ENCODE measurements at places on chromosomes 4 and X.
A peak's percentile ranks its signal among the peaks of the same experiment; 100 is the strongest.

DNA sequence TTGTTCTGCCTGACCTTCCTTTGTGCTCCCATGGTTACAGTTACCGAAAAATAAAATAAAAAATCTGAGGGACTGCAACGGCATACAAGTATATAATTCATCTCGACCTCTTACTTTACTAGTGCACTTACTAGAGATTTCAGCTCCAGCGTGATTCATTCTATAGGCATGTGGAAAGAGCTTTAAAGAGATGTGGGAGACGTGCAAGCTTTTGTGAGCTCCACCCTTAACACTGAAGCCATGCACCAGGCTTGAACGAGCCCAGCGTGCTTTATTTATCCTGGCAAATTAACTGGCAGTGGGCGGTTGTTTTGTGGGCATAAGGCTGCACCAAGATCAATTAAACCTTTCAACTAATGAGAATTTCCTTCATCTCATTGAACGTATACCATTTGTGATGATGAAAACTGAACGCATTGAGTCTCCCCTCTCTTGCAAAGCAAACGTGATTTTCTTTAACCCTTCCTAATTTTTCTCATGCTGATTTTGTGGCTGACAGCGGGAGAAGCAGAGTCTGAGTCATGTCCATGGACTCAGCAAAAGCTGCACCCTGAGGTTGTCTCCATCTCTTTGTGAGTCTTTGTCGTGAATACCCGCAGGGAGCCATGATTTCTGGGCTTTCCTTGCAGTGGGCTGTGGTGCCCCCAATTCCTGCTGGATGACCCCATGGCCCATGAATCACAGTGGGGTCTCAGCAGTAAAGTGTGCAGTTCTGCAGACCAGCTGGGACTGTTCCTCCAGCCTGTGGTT is 60.1 kb downstream of the MXRA5 start:
- DNase-seq, result no peak

GRCh38 chr4:186351668-186352194 is 85.7 kb downstream of the F11 start:
- DNase-seq, result no peak

GRCh38 chrX:106159861-106160282 is 8.2 kb upstream of the PWWP3B start:
- no peak for DNase-seq

GRCh38 chr4:167885071-167885470 is 207.3 kb upstream of the ANXA10 start:
- DNase-seq, result no peak

GRCh38 chr4:187070158-187070557 is 346.5 kb upstream of the FAT1 start:
- DNase-seq, result no peak

GRCh38 chrX:88838392-88838791 is 91.4 kb downstream of the CPXCR1 start:
- DNase-seq, result no peak

DNA sequence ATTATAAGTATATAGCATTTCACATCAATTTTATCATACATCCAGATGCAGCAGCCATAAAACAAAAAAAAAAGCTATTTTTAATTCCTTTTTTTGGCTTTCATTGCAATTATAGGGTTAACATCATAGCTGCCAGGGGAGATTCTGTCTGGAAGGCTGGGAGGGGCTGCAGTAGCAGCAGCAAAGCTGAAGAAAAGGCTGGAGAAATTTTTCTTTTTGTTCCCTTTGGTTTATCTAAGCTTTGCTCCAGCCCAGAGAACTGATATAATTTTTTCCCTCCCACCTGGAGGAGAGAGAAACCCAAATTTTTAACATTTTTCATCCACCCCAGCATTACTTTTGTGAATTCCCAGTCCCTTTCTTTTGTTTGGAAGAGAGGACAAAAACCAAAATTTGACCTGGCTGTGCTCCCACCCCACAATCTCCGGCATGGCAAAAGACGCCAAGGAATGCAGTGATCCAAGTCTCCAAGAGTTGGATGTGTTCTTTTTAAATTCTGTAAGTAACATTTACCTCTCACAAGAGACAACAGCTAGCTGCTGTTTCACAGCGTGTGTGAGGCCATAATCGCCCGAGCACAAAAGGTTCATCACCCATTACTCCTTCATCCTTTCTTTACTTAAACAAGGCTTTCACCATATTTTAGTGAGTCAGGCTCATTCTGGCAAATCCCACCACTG is 25.1 kb upstream of the FAM156A start:
- DNase-seq, result no peak

DNA sequence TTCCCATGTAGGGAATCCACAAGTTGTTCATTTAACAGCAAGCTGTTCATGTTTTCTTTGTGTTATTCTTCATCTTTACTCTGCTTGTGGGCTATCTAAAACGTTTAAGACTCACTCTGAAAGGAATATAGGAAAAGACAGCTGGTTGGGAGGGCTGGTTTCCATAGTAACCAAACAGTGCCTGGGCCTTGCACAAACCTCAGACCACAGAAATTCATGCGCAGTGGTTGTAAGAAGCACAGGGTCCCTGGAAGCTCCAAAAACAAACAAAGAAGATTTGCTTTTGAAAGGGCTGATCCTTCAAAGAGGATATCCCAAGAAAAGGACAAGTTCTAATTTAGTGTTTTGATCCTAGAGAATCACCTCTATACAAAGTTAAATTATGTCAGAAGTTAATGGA is 7.8 kb downstream of the SERTM2 start:
- DNase-seq, result no peak

GRCh38 chr4:183322326-183322725 is at the start of gene CLDN24:
Gene CLDN24, minus strand, starts transcription at chr4:183322426. Its CDS starts 0 bp downstream, at chr4:183322426.
- no peak for DNase-seq

DNA sequence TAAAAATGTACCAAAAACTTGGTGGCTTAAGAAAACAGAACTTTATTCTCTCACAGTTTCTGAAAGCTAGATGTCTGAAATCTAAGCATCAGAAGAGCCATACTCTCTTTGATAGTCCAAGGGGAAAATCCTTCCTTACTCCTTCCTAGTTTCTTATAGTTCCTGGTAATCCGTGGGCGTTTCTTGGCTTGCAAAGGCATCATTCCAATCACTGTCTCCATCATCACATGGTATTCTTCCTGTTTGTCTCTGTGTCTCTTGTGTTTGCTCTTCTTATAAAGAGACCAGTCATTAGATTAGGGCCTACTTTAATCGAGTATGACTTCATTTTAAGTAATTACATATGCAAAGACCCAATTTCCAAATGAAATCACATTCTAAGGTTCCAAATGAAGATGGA is 118.9 kb upstream of the FSTL5 start:
- no peak for DNase-seq

DNA sequence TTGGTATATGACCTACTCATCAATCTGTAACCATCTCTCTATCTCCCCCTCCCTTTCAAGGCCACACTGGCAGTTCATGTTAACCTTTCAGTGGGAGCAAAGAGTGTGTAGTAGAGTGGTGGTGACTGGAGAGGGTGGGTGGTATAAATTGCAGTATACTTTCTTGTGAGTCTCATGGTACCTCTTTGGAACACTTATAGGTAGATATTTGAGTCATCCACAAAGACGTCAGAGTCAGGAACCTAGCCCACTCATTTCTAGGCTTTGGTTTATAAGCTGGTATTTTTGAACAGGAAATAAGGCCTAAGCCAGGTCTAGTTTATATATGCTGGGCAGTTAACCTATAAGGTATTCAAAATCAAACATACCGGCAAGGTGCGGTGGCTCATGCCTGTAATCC is 36.3 kb downstream of the RLIM start:
- DNase-seq, result no peak

- no peak for DNase-seq
Measured at GRCh38 chrX:41946235-41946634, 22.9 kb upstream of the CASK start.

DNA sequence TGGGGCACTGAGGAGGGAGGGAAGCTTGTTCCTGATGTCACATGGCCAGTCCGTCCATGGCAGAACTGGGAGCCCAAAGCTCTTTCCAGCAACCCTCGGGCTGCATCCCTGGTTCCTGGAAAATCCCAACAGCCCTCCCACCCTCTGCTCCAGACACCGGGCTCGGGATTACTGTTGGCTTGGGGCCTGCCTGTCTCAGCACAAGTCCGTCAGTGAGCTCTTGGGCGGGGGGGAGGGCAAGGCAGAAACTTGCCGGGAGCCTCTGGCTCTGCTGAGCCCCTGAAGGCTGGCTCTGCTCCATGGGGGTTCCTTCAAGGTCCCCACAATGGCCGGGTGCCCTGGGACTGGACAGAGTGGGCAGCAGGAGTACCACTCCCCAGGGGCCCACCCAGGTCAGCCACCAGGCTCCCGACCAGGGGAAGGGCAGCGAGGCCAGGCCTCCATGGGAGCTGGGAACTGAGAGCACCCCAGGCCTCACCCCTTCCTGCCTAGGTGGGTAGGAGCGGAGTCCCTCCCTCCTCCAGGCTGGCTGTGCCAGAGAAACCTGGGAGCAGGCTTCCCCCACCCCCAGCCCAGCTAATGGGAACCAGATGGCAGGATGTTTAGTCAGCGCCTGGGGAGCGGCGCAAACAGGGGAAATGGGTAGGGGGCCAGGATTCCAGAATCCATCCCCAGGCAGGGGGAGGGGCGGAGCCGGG is 6.4 kb upstream of the HAUS7 start:
- no peak for DNase-seq

DNA sequence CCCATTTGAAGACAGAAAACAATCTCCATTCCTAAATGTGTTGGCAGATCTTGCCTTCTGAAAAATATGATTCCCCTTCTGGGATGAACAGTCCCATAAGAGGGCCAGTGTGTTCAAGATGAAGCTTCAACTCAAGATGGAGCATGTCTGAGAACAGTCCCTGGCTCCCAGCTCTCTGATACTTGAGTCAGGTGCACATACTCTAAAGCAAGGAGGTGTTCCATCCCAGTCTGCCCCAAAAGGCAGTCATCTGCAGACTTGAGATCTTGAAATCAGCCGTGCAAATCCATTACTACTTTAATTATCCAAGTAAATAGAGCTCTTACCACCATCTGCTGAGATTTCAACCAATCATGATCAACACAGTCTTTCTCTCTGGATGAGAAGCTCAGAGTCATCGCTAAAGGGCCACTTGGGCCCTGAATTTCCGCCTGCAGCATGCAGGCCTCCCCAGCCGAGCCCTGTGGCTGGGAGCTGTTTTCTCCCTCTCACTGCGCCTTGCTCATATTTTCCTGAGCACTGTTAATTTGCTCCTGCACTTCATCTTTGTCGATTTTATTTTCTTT is 22.2 kb downstream of the CCDC149 start:
- no peak for DNase-seq

GRCh38 chrX:118345464-118346257 is at the start of gene WDR44:
Gene WDR44, plus strand, starts transcription at chrX:118346106. Its CDS starts 398 bp downstream, at chrX:118346504.
- DNase-seq, result peak; percentile 83

DNA sequence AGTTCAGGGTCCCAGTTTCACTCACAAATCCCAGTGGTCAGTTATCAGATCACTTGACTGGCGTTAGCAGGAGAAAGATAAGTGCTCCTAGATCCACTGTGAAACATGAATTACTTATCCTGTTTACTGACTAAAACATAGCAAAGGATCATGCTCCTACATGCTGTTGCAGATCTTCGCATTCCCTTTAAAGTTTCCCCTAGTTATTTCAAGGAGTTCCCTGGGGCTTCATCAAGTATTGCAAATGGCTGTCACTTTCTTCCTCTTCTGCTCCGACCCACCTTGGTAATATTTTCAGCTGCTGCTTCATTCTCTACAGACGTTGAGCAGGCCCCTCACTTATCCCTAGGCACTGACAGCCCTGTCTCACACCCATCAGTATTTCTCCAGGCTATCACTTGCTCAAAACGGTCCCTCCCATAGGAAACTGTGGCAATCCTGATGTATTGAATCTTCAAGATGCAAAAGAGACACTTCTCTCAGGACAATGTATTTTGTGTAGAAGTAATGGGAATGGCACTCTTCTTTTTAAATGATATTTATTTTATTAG is 466.0 kb downstream of the INPP4B start:
- no peak for DNase-seq

DNA sequence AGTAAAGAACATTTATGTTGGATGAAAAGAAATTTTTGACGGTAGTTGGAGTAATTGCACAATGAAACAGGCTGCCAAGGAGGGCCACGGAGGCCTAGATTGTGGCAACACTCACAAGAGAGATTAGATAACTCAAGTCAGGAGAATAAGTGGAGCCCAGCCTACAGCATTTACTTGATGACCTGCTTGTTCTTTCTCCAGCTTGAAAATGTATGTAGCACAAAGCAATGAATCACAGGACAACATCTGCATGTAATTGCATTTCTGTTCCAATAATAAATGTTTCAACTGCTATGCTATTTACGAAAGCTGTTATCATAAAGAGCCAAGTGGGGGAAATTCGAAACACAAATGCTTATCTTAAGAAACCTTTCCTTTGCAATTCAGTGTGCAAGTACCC is 221.2 kb upstream of the MID1 start:
- no peak for DNase-seq

DNA sequence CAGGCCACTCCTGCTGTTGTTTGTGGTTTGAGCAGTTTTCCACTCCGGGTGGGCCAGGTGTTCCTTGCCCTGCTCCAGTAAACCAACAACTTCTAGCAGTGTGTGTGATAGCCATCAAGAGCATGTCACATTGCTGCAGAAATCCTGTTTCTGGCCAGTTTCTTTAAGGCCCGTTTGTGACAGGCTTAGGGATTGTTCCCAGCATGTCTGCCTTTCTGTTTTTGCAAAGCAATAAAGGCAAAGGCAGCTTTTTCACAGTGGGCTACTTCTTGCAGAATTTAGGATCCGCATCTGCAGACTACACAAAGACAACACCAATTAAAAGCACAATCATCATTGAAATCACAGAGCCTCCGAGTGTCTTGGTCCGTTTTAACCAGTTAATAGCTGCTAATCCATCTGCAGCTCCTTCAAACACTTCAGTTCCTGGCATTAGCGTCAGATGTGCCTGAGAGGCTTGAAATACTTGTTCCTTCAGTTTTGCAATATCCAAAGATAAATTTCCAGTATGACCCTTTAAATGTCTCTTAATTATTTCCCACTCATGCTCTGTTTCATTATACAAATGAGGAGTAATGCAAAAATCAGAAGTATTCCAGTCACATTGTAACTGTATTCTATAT is 65.1 kb downstream of the ADAM29 start:
- no peak for DNase-seq

GRCh38 chr4:153156263-153156662 is 48.0 kb upstream of the TRIM2 start:
- DNase-seq, result no peak

DNA sequence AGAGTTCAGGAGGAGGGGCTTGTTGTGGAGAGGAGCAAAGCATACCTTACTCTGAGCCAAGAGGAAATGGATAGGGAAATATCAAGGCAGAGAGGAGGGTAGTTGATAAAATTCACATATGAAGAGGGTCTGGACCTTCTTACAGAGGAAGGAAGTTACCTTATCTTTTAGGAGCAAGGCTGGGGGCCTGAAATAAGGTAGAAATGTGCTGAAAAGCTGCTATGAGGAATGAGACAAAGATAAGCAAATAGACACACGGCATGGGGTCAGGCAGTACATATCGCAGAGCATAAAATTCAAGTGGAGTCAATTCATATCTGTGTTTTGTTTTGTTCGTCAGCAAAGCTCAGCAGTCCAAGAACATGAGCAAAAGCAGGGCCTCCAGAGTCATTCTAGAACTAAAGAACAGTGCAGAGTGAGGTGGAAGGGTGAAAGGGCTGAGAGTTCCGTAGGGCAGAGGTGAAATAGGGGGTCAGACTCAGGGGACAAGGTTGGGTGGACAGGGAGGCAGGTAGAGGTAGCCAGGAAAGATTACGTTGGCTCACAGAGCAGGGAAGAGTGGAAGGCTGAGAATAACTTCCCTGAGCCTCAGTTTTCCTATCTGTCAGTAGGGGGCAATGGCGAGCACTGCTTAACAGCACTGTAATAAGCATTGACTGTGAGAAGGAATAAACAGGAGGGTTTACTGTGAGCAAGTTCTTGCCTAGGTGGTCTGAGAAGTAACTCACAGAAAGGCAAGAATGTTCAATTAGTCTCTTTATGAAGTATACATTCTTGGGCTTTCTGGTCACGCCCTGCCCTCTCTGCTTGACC is 9.2 kb downstream of the VSIG4 start:
- DNase-seq, result no peak

- no peak for DNase-seq
Measured at GRCh38 chr4:110195561-110196205, 2.7 kb downstream of the ELOVL6 start.
